Activated CD4-positive, CD25-positive, alpha-beta regulatory T cell (primary cell): ENCODE measurements at places on chromosomes 11 and 22.

DNA sequence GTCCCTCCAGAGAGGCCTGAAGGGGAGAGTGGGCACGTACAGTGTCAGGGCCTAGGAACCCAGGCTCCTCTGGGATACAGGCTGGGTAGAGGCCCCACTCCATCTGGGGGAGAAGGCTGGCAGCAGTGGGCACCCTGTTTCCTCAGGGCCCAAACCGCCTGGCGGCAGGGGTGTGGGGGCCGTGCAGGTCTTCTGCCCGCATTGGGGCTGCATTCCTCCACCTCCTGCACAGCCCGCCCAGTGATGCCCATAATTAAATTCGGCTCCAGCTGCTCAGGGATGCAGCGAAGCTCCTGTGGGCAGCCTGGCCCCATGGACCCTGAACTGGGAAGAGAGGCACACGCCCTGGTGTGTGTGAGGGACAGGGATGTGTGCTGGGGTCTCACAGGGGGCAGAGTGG is 35.4 kb downstream of the KCNQ1OT1 start:
- DNase-seq: no peak

DNA sequence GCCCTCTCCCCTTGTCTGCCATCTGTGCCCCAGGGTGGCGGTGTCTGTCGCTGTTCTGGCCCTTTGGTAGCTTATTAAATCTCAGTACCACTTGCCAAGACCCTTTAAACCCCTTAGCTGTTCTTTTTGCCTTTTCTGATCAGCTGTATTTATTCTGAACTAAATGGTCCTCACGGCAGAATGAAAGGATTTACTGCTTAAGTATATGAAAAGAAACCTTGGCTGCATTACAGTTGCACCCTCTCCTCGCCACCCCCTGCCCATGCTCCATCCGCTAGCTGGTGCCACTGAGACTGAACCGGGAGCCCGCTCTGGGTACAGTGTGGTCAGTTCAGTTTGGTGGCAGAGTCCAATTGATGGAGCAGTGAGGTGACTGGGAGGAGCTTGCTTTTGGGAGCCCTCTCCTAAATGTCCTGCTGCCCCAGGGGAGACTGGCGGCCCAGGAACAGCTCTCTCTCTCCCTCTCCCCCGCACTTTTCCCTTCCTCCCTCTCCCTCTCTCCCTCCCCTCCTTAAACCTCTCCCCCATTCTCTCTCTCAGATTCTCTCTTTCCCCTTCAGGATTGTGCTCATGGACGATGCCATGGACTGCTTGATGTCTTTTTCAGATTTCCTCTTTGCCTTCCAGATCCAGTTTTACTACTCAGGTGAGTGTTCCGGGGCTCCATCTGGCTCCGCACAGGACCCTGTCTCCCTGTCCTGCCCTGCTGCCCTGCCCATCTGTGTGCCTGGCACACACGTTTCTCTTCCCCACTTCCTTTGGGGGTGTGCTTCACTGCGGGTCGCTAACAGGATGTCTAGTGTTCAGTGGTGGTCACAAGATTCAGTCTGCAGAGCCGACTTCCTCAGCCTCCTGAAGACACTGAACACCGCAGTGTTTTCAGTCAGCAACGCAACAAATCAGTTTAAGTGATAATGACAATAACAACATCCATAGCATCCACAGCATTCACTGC is 21.8 kb downstream of the ARFGAP2 start:
- DNase-seq: peak; percentile 14

DNA sequence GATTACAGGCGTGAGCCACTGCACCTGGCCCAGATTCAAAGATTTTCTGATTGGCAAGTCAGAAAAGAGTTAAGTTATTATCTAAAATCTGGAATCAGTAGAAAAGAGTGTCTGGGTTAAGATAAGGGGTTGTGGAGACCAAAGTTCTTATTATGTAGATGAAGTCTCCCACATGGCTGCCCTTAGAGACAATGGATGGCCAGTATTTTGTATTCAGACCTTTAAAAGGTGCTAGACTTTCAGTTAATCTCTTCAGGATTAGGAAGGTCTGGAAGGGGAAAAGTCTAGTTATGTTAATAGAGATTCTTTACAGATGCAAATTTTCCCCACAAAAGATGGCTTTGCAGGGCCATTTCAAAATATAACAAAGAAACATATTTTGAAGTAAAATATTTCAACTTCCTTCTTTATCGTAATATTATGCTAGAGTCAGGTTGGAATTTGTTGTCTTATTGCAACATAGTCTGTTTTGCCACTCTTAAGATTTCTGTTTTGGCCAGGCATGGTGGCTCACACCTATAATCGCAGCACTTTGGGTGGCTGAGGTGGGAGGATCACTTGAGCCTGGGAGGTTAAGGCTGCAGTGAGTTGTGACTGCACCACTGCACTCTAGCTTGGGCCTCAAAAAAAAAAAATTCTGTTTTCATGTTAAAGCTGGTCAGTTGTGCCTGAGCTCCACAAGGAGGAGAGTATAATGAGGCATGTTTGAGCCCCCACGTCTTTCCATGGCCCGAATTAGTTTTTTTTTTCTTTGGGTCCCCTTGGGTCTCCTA is 14.0 kb downstream of the GRAMD1B start:
- DNase-seq: no peak

DNA sequence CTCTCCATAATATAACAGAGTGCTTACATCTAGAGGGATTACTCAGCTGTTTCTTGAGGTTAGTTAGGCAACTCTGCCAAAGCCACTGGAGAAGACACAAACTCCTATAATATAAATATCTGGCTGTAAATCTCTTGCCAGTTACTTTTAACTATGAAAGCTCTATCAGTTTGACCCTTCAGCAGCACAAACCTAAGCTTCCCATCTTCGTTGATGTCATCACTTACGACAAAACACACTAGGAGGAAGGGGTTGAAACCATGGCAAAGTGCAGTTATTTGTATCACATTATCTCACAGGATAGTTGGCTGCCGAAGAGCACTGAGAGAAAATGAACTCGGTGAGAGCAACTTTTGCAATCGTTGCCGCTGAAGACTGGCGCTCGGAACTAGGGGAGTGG is 922.1 kb downstream of the OPCML start:
- DNase-seq: no peak

- DNase-seq: no peak
Observed at GRCh38 chr22:19043121-19044085, 78.8 kb downstream of the DGCR2 start.

GRCh38 chr11:109048098-109048497 is 373.9 kb upstream of the C11orf87 start:
- DNase-seq: no peak
